ENCODE measurements at places on chromosomes 6 and 20.

DNA sequence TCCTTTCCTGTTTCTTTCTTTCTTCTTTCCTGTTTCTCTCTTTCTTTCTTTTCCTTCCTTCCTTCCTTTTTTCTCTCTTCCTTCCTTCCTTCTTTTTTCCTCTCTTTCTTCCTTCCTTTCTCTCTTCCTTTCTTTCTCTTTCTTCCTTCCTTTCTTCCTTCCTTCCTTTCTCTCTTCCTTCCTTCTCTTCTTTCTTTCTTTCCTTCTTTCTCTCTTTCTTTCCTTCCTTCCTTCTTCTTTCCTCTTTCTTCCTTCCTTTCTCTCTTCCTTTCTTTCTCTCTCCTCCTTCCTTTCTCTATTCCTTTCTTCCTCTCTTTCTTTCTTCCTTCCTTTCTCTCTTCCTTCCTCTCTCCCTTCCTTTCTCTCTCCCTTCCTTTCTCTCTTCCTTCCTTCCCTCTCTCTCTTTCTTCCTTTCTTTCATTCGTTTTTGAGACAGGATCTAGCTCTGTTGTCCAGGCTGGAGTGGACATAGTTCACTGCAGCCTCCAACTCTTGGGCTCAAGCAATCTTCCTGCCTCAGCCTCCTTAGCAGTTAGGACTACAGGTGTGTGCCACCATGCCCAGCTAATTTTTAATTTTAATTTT is 170.8 kb upstream of the GMDS start:
- DNase-seq, result no peak

GRCh38 chr6:99867026-99867425 is 127.0 kb downstream of the MCHR2 start:
- DNase-seq, result no peak

GRCh38 chr6:155604991-155605390 is 149.4 kb upstream of the NOX3 start:
- DNase-seq, result no peak

DNA sequence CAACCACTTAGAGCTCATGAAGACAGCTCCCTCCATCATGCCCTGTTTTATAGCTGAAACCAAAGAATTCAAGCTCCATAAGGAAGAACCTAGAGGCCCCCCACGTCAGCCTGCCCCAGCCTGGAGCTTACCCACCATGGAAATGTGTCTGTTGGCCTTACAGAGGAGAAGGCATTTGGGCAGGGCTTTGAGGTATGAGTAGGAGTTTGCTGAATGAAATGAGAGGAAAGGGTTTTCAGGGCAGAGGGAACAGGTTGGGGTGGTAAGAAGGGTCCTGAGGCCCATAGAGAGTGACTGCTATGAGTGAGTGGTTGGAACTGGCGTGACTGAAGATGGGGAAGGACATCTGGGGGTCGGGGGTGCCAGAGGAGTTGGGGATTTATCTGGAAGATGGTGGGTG is 12.7 kb upstream of the GATA5 start:
- DNase-seq, result no peak

- no peak for DNase-seq
These were observed 16.4 kb upstream of the PKIG start for GRCh38 chr20:44566018-44566417.

DNA sequence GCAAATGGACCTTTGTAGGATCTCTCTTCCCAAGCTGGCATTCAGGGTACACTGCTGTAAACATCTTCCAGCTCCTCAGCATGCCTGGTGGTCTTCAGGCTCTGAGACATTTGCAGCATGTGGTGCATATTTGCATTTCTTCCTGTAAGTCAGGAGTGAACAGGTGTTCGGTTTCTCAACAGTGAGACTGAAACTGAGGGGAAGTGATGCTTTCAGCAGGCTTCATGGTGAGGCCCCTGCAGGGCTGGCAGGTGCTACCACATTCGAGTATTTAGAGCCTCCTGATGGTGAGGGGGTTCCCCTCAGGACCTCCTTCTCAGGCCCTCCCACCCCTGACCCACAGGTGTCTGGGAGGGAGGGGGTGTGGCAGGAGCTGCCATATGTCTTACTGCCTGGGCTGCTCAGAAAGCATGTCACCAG is 15.1 kb downstream of the MYBL2 start:
- DNase-seq, result no peak

- no peak for DNase-seq
These were observed 75.8 kb upstream of the E2F3 start for GRCh38 chr6:20325641-20326421.

- DNase-seq, result no peak
These were observed 13.3 kb downstream of the DUSP22 start for GRCh38 chr6:305371-306206.

GRCh38 chr6:24004659-24005058 is 121.4 kb upstream of the NRSN1 start:
- no peak for DNase-seq

GRCh38 chr6:160224639-160225237 is 33.9 kb downstream of the SLC22A2 start:
- DNase-seq, result no peak

GRCh38 chr6:119308048-119308570 is 41.5 kb downstream of the MAN1A1 start:
- no peak for DNase-seq

DNA sequence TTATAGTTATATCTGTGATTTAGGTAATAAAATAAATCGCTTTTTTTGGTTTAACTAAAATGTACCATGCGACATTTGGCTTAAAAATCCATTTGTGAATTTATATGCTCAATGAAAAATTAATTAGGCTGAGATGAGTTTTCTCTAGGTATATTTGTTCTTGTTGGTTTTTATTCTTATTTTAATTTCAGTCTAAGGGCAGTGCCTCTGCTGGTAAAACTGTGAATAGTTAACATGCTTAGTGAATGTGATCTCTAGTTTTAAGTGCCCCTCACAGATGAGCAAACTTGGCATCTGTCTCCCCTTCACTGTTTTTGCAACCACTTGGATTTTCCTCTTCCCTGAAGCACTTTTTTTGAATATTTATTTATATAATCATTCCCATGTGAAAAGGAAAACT is 822.7 kb downstream of the GRIK2 start:
- no peak for DNase-seq

DNA sequence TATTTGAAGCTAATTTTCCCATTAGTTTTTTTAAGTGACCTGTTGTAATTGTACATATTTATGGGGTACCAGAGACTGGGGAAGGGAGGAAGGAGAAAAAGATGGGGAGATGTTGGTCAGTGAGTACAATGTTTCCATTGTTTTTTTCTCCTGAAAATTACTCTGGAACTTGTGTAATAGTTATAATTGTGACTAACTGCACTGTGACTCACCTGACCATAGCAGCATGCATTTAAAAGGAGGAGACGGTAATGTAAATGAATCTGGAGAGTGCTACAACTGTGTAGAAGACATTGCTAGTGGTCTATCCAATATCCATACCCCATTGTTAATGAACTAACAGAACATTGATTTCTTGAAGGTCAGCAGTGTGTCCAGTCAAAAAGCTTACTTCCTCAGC is 133.4 kb downstream of the RFPL4B start:
- DNase-seq, result no peak

DNA sequence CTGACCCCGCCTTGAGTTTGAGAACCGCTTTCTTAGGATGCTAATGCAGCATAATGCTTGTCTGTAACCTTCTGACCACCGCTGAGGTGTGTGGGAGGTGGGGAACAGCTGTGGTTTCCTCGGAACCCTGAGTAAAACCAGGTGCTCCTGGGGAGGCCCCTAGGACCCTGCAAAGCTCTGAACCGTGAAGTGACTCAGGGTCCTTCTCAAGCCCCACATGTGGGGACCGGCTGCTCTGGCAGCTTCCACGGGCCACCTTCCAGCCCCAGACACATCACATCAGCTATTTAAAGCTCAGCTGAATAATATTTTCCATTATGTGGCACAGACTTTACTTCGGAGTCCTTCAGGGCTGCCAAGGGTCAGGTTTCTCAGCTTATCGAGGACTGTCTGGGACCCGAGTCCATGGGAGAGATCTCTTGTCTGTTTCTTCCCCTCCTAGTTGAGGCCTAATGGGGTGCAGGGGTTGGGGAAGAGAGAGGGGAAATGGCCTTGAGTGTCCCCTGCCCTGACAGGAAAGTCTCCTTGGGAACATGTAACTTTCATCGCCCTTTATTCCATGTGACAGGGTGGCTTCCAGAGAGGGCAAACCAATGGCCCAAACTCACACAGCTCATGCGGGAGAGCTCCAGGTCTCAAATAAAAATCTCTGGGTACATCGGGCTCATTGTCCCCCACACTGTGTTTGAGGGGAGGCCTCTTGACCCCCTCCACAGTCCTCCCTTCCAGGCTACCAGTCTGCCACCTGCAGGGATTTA is 186.1 kb upstream of the SLC24A3 start:
- DNase-seq, result no peak

DNA sequence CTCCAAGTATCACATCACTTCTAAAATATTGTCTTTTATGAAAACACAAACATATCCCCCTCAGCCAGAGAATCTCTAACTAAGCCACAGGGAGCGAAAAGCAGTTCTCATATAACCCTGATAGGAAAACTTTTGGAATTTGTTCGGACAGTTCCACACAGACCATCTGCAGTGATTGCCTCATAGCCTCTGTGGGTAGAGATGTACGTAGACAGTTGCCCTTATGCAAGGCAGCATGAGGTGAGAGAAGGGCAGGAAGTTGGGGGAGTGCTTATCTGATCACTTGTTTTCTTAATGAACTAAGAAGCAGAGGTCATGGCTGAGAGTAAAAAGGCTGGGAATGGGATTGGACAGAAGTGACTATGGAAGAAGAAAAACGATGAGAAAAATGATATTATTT is 39.6 kb downstream of the SLC23A2 start:
- DNase-seq, result no peak

DNA sequence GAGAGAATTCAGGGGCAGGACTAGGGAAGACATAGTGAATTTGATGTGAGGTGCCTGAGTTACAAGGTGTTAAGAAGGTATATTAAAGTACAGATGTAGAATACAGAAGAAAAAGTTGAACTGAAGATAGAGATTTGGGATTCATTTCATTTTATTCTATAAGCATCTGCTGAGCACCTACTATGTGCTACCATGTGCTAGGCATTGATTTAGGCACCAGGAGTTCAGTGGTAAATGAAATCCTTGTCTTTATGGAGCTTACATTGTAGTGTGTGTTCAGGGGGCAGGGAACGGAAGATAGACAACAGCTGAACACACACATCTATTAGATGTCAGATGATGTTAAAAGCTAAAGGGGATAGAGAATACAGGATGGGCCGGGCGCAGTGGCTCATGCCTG is 2.8 kb downstream of the RSPH9 start:
- no peak for DNase-seq

DNA sequence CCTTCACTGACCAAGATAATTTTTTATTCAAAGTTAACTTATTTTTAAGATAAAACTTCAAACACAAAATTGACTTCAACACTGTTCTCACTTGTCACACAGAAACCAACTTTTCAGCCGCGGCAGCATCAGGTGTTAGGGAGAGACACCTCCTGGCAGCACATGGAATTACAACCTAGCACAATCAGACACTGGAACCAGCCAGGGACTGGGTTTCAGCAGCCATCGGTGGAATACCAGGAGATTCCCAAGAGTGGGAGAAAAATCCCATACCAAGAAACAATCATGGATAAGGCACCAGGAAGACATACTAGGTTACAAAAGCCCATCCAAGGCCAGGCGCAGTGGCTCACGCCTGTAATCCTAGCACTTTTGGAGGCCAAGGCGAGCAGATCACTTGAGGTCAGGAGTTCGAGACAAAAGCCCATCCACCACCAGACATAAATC is 70.0 kb downstream of the SNX5 start:
- DNase-seq, result peak; percentile 68

- no peak for DNase-seq
These were observed 29.9 kb upstream of the HMGA1 start for GRCh38 chr6:34206726-34207125.

DNA sequence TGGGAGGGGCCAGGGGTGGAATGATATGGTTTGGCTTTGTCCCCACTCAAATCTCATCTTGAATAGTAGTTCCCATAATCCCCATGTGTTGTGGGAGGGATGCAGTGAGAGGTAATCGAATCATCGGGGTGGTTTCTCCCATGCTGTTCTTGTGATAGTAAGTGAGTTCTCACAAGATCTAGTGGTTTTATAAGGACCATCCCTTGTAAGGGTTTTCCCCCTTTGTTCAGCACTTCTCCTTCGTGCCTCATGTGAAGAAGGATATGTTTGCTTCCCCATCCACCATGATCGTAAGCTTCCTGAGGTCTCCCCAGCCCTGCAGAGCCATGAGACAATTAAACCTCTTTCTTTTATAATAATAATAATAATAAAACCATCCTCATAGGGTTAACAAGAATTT is 88.8 kb upstream of the PRND start:
- no peak for DNase-seq

DNA sequence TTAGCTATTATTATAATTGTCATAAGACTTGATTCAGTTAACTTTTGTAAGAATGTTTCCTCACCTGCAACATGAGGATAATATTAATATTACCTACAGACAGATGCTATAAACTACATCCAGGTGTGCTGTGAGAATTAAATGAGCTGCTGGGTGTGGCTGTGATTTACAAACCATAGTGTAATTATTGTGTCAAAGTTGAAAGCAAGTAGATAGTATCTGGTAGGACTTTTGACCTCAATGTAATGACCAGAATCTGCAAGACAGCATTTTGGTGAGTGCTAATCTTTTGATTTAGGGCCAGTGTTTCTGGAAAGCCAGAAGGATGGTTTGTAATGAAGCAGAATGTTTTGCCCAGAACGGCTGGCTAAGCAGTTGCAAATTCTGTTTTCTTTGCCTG is 162.5 kb downstream of the TRMT11 start:
- no peak for DNase-seq

GRCh38 chr6:33824461-33825154 is 20.8 kb upstream of the MLN start:
- peak; percentile 70 for DNase-seq

- DNase-seq, result no peak
These were observed 272.2 kb downstream of the CDC5L start for GRCh38 chr6:44659726-44660125.

GRCh38 chr6:13767121-13767808 is 47.1 kb downstream of the MCUR1 start:
- no peak for DNase-seq

GRCh38 chr20:25309395-25310267 is 61.7 kb downstream of the PYGB start:
- peak; percentile 62 for DNase-seq

- no peak for DNase-seq
These were observed 1.7 kb downstream of the PREX1 start for GRCh38 chr20:48826069-48826468.

DNA sequence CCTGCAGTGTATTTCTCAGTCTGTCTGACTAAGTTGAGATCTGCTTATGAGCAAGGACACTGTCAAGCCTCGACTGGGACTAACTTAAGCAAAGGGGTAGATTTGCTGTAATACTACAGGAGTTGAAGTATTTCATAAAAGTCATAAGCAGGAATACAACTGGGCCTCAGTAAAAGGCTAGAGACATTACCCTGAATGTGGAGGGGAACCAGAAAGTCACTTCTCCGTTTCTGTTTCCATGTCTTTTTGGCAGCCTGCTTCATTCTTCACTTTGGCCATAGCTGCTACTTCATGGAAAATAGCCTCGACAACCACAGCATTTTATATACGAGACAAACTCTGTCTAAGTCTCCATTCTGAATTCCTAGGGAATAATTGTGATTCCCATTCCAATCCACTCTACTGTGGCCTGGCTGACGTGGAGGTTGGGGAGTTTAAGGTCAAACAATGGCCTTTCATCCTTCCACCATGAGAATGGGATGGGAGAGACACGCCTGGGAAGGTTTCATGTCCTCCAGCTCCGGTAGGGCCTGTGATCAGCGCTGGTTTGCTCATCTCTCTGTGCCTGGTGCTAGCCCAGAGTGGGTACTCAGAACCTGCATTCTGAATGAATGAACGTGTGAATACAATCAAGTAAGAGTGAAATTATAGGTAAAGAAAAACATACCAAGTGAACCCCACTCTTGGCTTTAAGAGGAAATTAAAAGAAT is 37.1 kb upstream of the DUSP22 start:
- DNase-seq, result no peak

- DNase-seq, result no peak
These were observed 171.0 kb upstream of the CITED2 start for GRCh38 chr6:139545206-139546105.

Data from mucosa of descending colon (tissue), 3 donors.